GM20000 (cell line): ENCODE measurements at places on chromosomes 5 and 9.

GRCh38 chr5:168637281-168637680 is 58.1 kb upstream of the PANK3 start:
- no peak for DNase-seq

DNA sequence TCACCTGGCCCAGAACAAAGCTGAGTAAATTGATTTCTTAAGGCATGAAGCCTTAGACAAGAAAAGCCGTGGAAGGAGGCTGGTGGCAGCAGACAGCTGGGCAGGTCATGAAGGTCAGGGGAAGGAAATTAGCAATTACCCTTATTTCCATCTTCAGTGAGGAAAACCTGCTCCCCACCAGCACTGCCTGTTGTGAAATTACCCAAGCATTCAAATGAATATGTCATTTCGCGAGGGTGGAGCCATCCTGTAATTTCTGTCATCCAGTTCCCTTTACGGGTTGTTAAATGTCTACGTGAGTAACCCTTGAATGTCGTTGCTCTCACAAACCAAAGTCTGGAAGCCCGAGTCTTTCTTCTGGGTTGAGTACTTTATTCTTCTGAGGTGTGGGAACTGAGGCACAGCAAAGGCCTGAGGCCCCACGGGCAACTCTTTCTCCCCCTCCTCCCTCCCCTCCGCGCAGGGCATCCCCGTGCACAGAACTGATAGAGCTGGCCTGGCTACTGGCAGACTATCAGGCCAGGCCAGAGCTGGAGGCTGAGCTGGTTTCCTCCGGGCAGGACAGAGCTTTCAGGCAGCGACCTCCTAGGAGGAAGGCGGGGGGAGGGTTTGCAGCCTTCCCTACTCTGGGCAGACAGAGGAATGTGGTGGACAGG is 22.0 kb upstream of the AK3 start:
- peak; percentile 26 for DNase-seq

GRCh38 chr5:68368311-68369022 is 152.9 kb downstream of the PIK3R1 start:
- no peak for DNase-seq

DNA sequence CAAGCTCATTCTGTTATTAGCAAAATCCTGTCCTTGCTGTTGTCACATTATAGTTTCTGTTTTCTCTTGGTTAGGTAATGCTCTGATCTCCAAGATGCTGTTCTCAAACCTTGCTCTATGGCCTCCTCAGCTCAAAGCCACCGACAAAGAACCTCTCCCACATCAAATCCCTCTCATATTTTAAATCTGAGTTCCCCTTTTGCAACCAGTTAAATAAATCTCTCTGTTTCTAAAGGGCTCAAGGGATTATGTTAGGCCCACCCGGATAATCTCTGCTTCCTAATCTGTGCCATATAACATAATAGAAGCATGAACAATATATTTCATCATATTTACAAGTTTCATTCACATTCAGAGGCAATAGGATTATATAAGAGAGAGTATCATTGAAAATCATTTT is 286.0 kb downstream of the CYLC2 start:
- no peak for DNase-seq

- no peak for DNase-seq
These were observed 8.2 kb upstream of the AHRR start for GRCh38 chr5:313265-313664.

- DNase-seq: no peak
These were observed 37.4 kb upstream of the ZNF608 start for GRCh38 chr5:124783794-124784193.

GRCh38 chr5:154179846-154180710 is 10.5 kb upstream of the GALNT10 start:
- peak; percentile 70 for DNase-seq

GRCh38 chr5:79031485-79031867 is 38.0 kb downstream of the DMGDH start:
- DNase-seq: no peak

- no peak for DNase-seq
These were observed 15.3 kb upstream of the TRPM3 start for GRCh38 chr9:71136696-71137095.

GRCh38 chr5:173882632-173883031 is 5.5 kb upstream of the CPEB4 start:
- DNase-seq: no peak

DNA sequence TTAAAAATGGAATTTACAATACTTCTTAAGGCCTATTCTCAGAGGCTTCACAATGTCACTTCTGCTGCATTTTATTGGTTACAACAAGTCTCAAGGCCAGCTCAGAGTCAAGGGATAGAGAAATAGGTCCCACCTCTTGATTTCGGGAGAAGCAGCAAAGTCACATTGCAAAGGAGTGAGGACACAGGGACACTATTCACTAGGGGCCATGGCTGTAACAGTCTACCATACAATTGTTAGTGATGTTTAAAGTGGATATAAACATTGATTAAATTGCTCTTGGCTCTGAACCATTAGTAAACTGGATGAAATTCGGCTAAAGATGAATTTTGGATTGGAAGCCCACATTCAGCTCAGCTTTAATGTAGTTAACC is 21.7 kb upstream of the CMBL start:
- no peak for DNase-seq

- DNase-seq: no peak
These were observed 113.8 kb downstream of the ANKRD18B start for GRCh38 chr9:33637881-33638280.

DNA sequence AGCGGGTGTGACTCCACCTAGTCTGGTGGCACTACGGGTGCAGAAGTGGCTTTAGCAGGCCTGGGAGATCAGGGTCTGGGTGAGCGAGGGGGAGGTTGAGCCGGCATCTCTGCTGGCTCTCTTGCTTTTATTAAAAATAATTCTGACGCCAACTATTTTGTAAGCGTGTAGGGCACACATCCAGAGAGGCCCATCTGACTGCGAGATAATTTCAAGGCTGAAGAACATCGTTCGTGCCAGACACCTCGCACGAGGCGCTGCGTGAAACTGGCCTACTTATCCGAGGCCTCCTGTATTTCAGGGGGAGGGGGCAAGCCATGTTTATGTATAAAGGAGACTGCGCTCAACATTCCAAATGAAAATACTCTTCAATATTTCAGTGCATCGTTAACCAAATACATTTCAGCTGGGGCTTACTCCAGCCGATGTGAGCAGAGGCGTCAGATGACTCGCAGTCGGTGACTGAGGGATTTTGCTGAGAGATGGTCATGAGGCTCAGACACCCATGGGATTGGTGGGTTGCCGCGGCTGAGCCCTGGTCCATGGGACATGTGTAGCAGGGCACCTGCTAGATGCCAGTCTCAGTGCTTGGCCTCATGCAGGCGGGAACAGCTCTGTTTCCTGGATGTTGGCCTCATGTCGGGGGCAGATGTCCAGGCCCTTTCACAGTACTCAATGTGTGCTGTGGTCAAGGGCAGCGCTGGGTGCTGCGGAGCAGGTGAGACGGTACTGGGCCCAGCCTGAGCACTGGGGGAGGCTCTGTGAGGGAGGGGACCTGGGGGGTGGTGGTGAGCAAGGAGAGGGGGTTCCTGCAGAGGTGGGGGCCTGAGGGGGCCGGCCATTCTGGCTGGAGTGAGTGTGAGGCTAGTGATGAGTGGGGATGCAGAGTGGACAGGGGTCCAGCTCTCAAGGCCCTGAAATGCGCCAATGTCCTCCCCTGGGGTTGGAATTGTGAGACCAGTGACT is 201.5 kb downstream of the DAB2IP start:
- no peak for DNase-seq

GRCh38 chr5:15610216-15610615 is 110.2 kb downstream of the FBXL7 start:
- no peak for DNase-seq

DNA sequence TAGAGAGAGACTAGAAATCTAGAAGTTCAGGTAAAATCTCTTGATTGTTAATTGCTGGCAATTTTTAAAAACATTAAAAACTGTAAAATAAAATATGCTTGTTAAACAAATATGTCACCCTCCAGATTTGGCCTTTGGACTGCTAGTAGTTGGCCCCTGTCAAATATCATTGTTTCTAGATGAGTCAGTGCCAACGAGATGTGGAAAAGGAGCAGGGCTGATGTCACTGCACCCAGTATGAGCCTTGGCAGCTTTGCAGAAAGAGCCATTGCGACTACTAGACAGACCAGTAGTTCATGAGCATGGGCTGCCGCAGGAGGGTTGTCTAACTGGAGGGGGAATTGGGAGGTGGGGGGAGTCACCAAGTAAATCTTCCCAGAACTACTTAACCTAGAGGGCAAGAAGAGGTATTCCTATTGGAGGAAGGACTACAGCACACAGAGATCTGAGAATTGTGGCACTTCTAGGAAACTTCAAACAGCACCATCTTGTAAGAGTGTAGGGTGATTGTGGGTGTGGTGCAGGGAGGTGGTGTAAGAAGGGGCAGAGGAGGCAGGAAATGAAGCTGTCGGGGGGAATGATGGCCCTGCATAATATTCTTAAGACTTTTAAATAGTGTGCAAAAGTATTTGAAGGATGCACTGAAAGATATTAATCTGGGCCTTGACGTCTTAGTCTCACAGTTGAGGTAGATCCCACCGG is 7.1 kb upstream of the DOCK2 start:
- DNase-seq: no peak

DNA sequence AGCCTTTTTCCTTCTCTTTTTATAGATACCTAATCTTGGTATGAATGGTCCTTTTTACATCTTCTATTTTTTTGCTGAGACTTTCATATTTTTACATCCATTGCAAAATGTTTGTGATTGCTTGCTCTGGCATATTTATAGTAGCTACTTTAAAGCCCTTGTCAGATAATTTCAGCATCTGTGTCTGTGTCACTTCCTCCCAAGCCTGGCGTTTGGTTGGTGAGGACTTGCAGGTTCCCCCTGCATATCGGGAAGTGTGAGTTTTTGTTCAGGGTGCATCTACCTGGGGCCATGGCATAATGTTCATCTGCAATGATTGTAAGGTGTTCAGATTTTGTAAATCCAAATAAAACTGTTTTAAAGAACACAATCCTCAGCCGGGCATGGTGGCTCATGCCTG is 8.9 kb downstream of the FBXW5 start:
- no peak for DNase-seq

- DNase-seq: no peak
These were observed 54.8 kb upstream of the COL15A1 start for GRCh38 chr9:98888801-98889421.

GRCh38 chr9:78615372-78615771 is 318.4 kb downstream of the PSAT1 start:
- no peak for DNase-seq

DNA sequence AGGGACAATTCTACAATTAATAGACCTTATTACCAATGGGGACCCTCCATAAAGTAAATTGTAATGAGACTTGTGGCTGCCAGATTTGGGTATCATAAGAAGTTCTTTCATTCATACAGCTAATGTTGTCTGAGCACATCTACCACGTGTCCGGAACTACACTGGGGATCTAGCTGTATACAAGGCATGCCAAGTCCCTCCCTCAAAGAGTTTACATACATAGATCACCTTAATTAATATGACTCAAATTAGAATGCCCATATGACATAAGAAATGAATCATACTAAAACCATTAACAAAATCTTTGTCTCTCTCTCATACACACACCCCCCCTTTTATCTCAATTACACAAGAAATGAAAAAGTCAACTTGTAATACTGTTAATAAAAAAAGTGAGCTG is 18.0 kb upstream of the NR4A3 start:
- no peak for DNase-seq

- no peak for DNase-seq
These were observed 144.2 kb downstream of the PDZD2 start for GRCh38 chr5:31783086-31783645.

GRCh38 chr9:38214432-38214831 is 145.4 kb upstream of the SHB start:
- DNase-seq: no peak

DNA sequence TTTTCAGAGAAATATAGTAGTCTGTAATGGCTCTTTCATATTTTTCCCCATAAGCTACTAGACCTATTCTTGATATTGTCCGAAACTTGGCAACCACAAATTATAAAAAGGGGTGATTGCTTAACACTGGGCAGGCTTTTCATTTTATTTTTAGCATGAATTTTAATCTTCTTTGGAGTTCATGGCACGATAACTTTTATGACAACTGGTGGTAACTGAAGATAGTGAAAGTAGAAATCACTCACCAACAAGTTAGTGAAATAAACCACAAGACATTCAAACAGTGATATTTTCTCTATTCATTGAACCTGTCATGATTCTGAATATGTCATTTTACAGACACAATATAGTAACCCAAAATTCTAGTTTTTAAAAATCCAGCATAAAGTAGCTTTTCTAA is 213.9 kb downstream of the PRDM9 start:
- DNase-seq: no peak

GRCh38 chr9:87512311-87512710 is 14.6 kb downstream of the DAPK1 start:
- DNase-seq: no peak

GRCh38 chr9:3398232-3398648 is 127.6 kb downstream of the RFX3 start:
- DNase-seq: peak; percentile 15

DNA sequence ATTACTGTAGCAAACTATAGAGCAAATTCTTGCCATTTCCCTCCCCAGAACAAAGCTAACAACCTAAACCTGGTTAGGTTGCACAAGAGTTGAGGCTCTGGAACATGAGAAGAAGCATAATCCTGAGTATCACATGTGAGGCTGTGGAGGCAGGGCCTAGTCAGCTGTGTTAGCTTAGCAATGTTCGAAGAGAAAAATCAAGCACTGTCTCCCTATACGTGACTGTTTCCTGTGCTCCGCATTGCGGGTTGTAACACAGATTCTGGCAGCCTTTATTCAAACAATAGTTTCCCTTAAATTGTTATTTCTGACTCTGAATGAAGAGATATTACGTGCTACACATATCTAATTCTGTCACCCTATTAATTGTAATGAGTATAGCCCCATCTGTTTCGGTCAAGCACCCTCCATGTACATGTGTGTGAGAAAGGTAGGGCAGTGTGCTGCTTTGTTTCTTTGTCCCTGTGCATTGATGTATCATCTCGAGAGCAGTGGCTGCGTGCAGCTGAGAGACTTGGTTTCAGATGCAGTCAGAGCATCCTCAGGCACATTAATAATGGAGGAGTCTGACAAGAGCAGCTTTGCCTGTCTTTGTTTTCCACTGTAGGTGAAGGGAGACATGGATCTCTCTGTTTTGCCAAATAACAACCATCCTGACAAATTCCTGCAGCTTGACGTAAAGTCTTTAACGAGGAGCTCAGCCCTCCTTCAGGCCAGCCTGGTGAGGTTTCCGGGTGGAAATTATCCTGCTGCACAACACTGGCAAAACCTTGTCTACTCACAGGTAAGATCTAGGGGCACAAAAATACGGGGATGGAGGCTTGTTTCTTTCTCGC is at the start of gene MINAR2:
MINAR2 (plus strand) TSS at position 523 of the 836 bp plus-strand sequence; CDS start at position 620, 97 bp downstream.
- DNase-seq: no peak
